ENCODE measurements at places on chromosomes 6 and 20. TPM values are rescaled to one million over a fixed set of nuclear protein-coding genes. Genes with fewer than 3 reads are reported as not detected.

GRCh38 chr6:490251-491037 is 98.9 kb downstream of the IRF4 start:
- DNase-seq = no peak

- DNase-seq = no peak
Measured at GRCh38 chr6:143555582-143555981, 44.1 kb upstream of the FUCA2 start.

GRCh38 chr20:7806831-7807230 is 133.4 kb downstream of the HAO1 start:
- DNase-seq = no peak

- peak; percentile 19 for DNase-seq
Measured at GRCh38 chr20:3312940-3313682, 74.1 kb upstream of the SLC4A11 start.

GRCh38 chr6:83838727-83839126 is 14.4 kb upstream of the RIPPLY2 start:
- no peak for DNase-seq

GRCh38 chr6:109253366-109253765 is 128.9 kb downstream of the CD164 start:
- DNase-seq = no peak

DNA sequence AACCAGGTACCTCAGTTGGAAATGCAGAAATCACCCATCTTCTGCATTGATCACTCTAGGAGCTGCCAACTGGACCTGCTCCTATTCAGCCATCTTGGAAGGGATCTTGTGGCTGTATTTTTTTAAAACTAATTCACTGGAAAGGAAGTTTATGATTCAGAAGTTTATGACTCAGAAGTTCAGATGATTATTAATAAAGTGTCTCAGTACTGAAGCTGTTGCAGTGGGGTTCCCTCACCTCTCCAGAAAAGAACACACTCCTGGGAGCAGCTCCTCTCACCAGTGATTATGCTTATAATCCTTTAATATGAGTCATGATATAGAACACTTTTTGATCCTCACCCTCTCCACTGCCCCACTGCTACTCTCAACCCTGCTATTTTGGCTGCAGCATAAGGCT is 291.2 kb upstream of the HS3ST5 start:
- DNase-seq = no peak

DNA sequence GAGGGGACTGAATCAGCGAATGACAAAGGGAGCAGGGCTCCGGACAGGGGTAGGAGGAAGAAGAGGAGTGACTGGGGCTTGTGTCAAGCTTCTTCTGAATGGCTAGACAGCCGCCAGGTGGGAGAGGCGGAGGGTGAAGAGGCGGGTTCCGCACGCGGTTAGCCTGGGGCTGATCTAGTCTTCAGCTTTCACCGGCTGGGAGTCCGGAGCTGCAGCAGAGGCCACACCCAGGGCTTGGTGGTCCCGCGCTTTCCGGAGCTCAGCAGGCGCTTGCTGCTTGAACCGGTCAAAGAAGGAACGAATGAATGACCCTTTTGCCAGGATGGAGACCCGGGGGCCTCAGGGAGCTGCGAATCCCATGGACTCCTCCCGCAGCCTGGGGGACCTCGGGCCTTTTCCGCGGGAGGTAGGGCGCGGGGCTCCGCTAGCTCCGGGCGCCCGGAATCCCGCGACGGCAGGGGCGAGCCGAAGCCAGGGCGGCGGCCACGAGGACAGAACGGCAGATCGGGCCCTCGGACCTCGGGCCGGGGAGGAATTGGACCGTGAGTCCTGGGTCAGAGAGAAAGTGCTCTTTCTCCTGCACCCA is at the start of gene C6orf141:
Gene C6orf141, plus strand, starts transcription at position 177 of the 586 bp plus-strand sequence. Its CDS starts 125 bp downstream, at position 302.
- peak; percentile 82 for DNase-seq

GRCh38 chr6:163793011-163793983 is 378.8 kb downstream of the QKI start:
- no peak for DNase-seq

GRCh38 chr6:98516206-98516605 is 318.2 kb upstream of the POU3F2 start:
- no peak for DNase-seq

Gene CENPW
- 16.0 TPM for total RNA-seq

Gene RAMACL
- total RNA-seq = 1.9 TPM

Gene HLA-DQA1
- total RNA-seq = 0.94 TPM

Gene MRAP2
- total RNA-seq = 3.2 TPM

All from testis (tissue), 5 donors.